B cell (primary cell): ENCODE measurements at places on chromosomes 12 and 14.

DNA sequence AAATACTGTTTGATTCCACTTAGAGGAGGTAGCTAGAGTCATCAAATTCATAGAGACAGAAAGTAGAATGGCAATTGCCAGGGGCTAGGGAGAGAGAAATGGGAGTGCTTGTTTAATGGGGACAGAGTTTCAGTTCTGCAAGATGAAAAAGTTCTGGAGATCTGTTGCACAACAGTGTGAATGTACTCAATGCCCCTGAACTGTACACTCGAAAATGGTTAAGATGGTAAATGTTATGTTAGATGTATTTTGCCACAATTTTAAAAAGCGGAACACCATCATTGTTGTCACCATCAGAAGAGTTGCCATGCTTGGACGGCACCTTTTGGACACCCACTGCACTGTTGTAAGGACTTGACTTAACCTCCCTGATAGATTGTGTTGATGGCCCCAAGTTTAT is 106.9 kb downstream of the SCARB1 start:
- no peak overlapping the region for H3K4me3 ChIP-seq
- H3K36me3 ChIP-seq, result no peaks in the 10 kb centered on the region
- no peak overlapping the region for H3K27ac ChIP-seq
- DNase-seq, result no peak
- H3K4me1 ChIP-seq, result no peaks in the 10 kb centered on the region

GRCh38 chr14:87066221-87066817 is 926.7 kb downstream of the GALC start:
- H3K27ac ChIP-seq, result no peak overlapping the region
- DNase-seq, result no peak
- H3K4me1 ChIP-seq, result no peaks in the 10 kb centered on the region
- H3K27me3 ChIP-seq, result no peaks in the 10 kb centered on the region
- no peaks in the 10 kb centered on the region for H3K36me3 ChIP-seq
- H3K4me3 ChIP-seq, result no peak overlapping the region

GRCh38 chr14:93171376-93171775 is 13.3 kb downstream of the MOAP1 start:
- no peak overlapping the region for H3K27ac ChIP-seq
- H3K4me3 ChIP-seq, result no peak overlapping the region
- H3K4me1 ChIP-seq, result no peaks in the 10 kb centered on the region
- H3K27me3 ChIP-seq, result no peaks in the 10 kb centered on the region

- no peaks in the 10 kb centered on the region for H3K4me1 ChIP-seq
- no peak overlapping the region for H3K27ac ChIP-seq
- H3K27me3 ChIP-seq, result no peaks in the 10 kb centered on the region
- no peaks in the 10 kb centered on the region for H3K36me3 ChIP-seq
Observed at GRCh38 chr12:9048930-9049329, 59.6 kb downstream of the KLRG1 start.

GRCh38 chr14:64930085-64930843 is 12.3 kb downstream of the GPX2 start:
- H3K4me3 ChIP-seq, result no peak overlapping the region
- DNase-seq, result no peak
- H3K27me3 ChIP-seq, result no peaks in the 10 kb centered on the region
- no peak overlapping the region for H3K27ac ChIP-seq
- H3K4me1 ChIP-seq, result peaks cover 15% of the 10 kb centered on the region
- H3K36me3 ChIP-seq, result peaks cover 4% of the 10 kb centered on the region

GRCh38 chr12:61754214-61754613 is 506.0 kb upstream of the USP15 start:
- H3K27me3 ChIP-seq, result no peaks in the 10 kb centered on the region
- H3K4me1 ChIP-seq, result no peaks in the 10 kb centered on the region
- DNase-seq, result no peak
- H3K27ac ChIP-seq, result no peak overlapping the region
- no peak overlapping the region for H3K4me3 ChIP-seq

GRCh38 chr12:88435334-88436076 is 144.8 kb downstream of the KITLG start:
- no peaks in the 10 kb centered on the region for H3K36me3 ChIP-seq
- no peaks in the 10 kb centered on the region for H3K27me3 ChIP-seq
- no peak for DNase-seq
- H3K4me3 ChIP-seq, result no peak overlapping the region

GRCh38 chr12:107467716-107468115 is 217.9 kb upstream of the PWP1 start:
- H3K36me3 ChIP-seq, result no peaks in the 10 kb centered on the region
- H3K27me3 ChIP-seq, result no peaks in the 10 kb centered on the region
- no peak for DNase-seq

- no peaks in the 10 kb centered on the region for H3K4me1 ChIP-seq
- H3K4me3 ChIP-seq, result no peak overlapping the region
- no peaks in the 10 kb centered on the region for H3K27me3 ChIP-seq
- H3K27ac ChIP-seq, result no peak overlapping the region
- peaks cover 55% of the 10 kb centered on the region for H3K36me3 ChIP-seq
- DNase-seq, result no peak
Observed at GRCh38 chr14:91983588-91983987, 36.1 kb upstream of the FBLN5 start.

- no peak within 1 kb of the TSS for H3K27ac ChIP-seq
- H3K4me1 ChIP-seq, result peaks cover 10% of the 10 kb centered on the region
- no peak for DNase-seq
- H3K27me3 ChIP-seq, result peaks cover 29% of the 10 kb centered on the region
- no peaks in the 10 kb centered on the region for H3K36me3 ChIP-seq
Observed at GRCh38 chr12:21940549-21941505, at the start of gene ABCC9. Gene ABCC9 (minus strand): TSS chr12:21941426. CDS start chr12:21936674, 4,752 bp downstream.

GRCh38 chr14:49052521-49052920 is 533.7 kb downstream of the RPS29 start:
- peaks cover 6% of the 10 kb centered on the region for H3K4me1 ChIP-seq
- H3K36me3 ChIP-seq, result no peaks in the 10 kb centered on the region
- no peak for DNase-seq
- no peaks in the 10 kb centered on the region for H3K27me3 ChIP-seq
- H3K27ac ChIP-seq, result no peak overlapping the region

DNA sequence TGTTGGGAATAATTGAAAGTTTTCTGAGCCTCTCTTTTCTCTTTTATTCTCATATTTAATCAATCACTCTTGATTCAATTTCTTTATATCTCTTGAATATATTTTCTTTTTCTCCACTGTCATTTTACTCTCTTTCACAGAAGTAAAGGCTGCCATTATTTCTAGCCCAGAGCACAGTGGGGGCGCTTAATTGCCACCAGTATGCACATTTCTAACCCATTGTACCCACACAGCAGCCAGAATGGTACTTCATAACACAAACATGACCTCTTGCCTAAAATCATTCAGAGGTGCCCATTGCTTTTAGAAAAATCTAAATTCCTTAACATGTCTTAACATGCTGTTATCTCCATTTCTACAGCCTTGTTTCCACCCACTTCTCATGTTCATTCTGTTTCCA is 190.2 kb upstream of the LMO3 start:
- no peak for DNase-seq
- no peak overlapping the region for H3K4me3 ChIP-seq
- H3K36me3 ChIP-seq, result no peaks in the 10 kb centered on the region

DNA sequence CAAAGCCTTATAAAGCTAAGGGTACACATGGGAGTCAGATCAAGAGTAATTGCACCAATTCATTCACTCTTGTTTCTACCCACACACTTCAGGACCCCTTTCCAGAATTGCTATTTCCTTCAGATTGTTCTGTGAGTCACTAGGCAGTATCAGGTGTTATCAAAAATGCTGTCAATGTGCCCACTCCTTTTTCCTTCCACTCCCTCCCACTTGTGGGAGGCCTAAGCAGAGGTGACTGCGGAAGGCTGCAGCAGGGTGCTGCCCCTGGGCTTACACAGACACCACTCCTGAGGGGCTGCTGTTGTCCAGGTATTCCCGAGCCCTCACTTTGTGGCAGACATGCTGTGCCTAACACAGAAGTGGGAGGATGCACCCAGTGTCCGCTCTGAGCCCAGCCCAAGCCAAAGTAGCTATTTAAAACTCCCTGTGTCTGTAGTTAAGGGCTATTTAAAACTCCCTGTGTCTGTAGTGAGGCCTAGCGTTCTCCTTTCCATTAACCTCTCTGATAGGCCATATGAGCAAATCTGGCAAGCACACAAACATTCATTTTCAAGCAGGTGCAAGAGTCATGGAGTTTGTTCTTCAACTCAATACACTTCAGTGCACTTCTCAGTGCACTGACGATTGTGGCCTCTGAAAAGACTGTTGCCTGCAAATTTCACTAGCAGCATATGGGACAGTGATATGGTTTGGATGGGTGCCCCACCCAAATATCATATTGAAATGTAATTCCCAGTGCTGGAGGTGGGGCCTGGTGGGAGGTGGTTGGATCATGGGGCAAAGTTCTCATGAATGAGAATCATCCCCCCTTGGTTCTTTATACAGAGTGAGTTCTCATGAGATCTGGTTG is 117.8 kb downstream of the PHLDA1 start:
- H3K27me3 ChIP-seq, result no peaks in the 10 kb centered on the region
- H3K4me3 ChIP-seq, result no peak overlapping the region
- H3K36me3 ChIP-seq, result no peaks in the 10 kb centered on the region
- DNase-seq, result no peak
- no peak overlapping the region for H3K27ac ChIP-seq
- peaks cover 14% of the 10 kb centered on the region for H3K4me1 ChIP-seq

DNA sequence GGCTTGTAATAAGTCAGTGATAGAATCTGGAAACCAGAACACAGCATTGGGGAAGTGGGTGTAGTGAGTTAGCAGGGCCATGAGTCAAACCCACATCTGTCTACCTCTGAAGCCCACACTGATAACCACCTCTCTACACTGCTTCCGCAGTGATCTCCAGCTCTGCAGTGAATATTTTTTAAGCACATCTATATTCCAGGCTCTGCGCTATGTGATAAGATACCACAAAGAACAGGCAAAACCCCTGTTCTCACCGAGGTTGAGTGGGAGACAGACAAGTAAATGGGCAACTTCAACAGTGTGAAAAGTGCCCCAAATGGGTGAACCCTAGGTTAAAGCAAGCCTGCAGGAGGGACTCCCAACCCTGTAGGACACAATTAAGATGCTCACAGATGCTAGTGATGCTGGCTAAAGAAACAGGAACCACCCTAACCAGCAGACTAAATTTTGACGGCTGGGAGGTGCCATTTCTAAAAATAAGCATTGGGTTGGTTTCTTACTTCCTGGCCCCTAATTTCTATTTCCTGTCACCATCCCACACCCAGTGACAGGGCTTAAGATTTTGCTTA is 375.0 kb downstream of the DPF3 start:
- H3K4me1 ChIP-seq, result peaks cover 80% of the 10 kb centered on the region
- peak; percentile 79 for DNase-seq
- peak overlapping the region; percentile 74 for H3K27ac ChIP-seq

GRCh38 chr12:54740882-54741281 is 92.7 kb upstream of the DCD start:
- H3K36me3 ChIP-seq, result no peaks in the 10 kb centered on the region
- H3K27ac ChIP-seq, result no peak overlapping the region
- DNase-seq, result no peak

GRCh38 chr12:62472472-62472871 is 5.8 kb downstream of the MON2 start:
- no peak overlapping the region for H3K27ac ChIP-seq
- H3K27me3 ChIP-seq, result no peaks in the 10 kb centered on the region
- no peak overlapping the region for H3K4me3 ChIP-seq
- H3K36me3 ChIP-seq, result peaks cover 5% of the 10 kb centered on the region
- DNase-seq, result no peak

GRCh38 chr14:99236386-99237138 is 35.4 kb downstream of the BCL11B start:
- H3K4me3 ChIP-seq, result no peak overlapping the region
- no peaks in the 10 kb centered on the region for H3K36me3 ChIP-seq
- no peak overlapping the region for H3K27ac ChIP-seq
- no peak for DNase-seq
- no peaks in the 10 kb centered on the region for H3K4me1 ChIP-seq

DNA sequence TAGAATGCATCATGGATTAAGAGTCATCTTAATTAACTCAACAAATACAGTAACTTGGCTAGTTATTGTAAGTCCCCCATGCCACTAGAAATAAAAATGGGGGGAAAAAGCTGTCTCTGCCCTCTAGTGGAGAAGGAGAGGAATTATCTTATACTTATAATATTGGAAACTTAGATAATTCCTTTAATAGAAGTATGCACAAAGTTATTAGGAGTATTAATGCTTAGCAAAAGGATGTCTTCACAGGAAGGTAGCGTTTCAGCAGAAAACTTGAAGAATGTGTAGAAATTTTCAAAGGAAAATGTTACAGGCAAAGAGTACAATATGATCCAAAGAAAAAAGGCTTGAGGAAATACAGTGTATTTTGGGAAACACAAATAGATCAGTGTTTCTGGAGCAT is 19.8 kb downstream of the OR5AU1 start:
- H3K4me3 ChIP-seq, result no peak overlapping the region
- H3K36me3 ChIP-seq, result no peaks in the 10 kb centered on the region
- DNase-seq, result peak; percentile 26
- H3K4me1 ChIP-seq, result no peaks in the 10 kb centered on the region

GRCh38 chr12:127542391-127542790 is 724.6 kb upstream of the TMEM132C start:
- H3K27me3 ChIP-seq, result no peaks in the 10 kb centered on the region
- H3K27ac ChIP-seq, result no peak overlapping the region
- H3K4me3 ChIP-seq, result no peak overlapping the region
- H3K4me1 ChIP-seq, result no peaks in the 10 kb centered on the region

GRCh38 chr14:23344481-23344880 is 8.2 kb downstream of the SLC22A17 start:
- H3K4me1 ChIP-seq, result no peaks in the 10 kb centered on the region
- no peak overlapping the region for H3K27ac ChIP-seq
- H3K36me3 ChIP-seq, result no peaks in the 10 kb centered on the region
- DNase-seq, result no peak
- no peak overlapping the region for H3K4me3 ChIP-seq

- no peak overlapping the region for H3K27ac ChIP-seq
- no peak for DNase-seq
- no peaks in the 10 kb centered on the region for H3K27me3 ChIP-seq
- H3K36me3 ChIP-seq, result no peaks in the 10 kb centered on the region
Observed at GRCh38 chr12:4009979-4010704, 136.9 kb upstream of the PARP11 start.

GRCh38 chr12:47981496-47982260 is 18.3 kb downstream of the TMEM106C start:
- no peaks in the 10 kb centered on the region for H3K4me1 ChIP-seq
- no peak overlapping the region for H3K4me3 ChIP-seq
- no peaks in the 10 kb centered on the region for H3K36me3 ChIP-seq
- no peak for DNase-seq

DNA sequence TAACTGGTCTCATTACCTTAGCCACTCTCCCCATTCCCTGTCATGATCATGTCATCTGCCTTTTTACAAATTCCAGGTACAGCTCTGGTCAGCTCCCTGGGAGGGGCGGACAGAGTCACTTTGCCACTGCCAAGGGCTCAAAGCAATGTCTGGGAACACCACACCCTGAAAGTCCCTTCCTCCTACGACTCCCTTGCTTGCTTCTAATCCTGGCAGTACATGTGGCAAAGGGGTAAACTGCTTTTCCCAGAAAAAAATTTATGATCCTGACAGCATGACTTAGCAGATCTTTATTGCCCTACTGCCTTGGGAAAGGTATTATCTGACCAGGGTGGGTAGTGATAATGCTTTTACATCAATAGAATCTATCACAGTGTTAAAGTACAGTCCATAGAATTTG is 376.0 kb upstream of the PDE3A start:
- H3K4me3 ChIP-seq, result no peak overlapping the region
- no peak overlapping the region for H3K27ac ChIP-seq
- H3K36me3 ChIP-seq, result no peaks in the 10 kb centered on the region
- H3K27me3 ChIP-seq, result no peaks in the 10 kb centered on the region

- H3K36me3 ChIP-seq, result no peaks in the 10 kb centered on the region
- H3K27me3 ChIP-seq, result no peaks in the 10 kb centered on the region
- peaks cover 14% of the 10 kb centered on the region for H3K4me1 ChIP-seq
- no peak overlapping the region for H3K4me3 ChIP-seq
- H3K27ac ChIP-seq, result no peak overlapping the region
- DNase-seq, result no peak
Observed at GRCh38 chr14:49196327-49196726, 389.9 kb downstream of the RPS29 start.
